Ovary (tissue), 10 donors: ENCODE measurements at places on chromosomes 12 and 14.

DNA sequence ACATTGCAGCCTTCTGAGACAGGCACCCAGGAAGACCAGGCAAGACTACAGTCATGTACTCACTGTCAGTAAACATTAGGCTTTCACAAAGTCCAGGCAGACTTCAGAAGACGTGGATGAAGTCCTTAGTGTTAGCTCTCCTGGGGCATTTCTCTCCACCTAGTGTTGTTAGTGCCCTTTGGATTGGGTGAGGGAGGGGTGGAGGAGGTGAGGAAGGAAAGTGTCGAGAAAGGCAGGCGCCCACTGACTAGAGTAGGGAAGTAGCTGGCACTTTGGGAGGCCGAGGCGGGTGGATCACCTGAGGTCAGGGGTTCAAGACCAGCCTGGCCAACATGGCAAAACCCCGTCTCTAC, 20.2 kb downstream of the TMEM229B start:
- DNase-seq: no peak

- no peak for DNase-seq
Measured at GRCh38 chr12:43878050-43878449, 42.2 kb downstream of the TMEM117 start.

GRCh38 chr14:87108726-87109125, 884.3 kb downstream of the GALC start:
- no peak for DNase-seq

GRCh38 chr12:114167431-114167830, 201.3 kb upstream of the RBM19 start:
- no peak for DNase-seq

DNA sequence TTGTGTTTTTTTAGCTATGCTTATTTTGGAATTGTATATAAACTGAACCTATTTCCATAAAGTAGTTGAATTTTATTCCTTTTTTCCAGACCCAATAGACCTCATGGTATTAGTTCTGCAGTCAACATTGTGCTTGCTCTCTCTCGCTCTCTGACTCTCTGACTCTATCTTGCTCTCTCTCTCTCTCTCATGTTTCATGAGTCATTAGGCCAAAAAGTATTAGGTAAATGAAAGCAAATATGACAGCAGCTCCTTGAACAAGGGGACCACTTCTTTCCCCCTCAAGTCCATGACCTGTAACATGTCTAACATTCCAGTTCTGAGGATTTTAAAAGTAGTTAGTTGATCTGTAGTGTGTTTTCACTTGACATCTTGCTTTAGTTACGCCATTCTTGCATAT, 14.0 kb upstream of the C12orf71 start:
- DNase-seq: no peak

DNA sequence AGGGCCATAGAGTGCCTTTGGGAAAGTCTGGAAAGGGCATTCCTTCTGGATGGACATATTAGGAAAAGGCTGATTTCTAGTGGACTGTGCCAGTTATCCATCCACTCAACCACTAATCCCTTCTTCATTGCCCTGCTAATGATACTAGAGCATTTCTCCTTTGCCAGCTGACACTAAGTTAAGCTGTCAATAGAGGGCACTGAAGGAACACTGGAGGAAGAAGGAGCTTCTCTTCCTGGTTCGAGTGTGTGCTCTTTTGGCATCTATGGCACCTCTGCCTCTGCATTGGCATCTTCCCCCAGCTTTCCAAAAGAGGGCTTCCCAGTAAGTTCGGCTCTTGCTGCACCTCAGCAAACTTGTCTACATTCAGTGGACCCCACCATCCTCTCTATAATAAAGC, 165.4 kb downstream of the DERA start:
- no peak for DNase-seq

GRCh38 chr12:110850762-110851161, 4.0 kb downstream of the CCDC63 start:
- no peak for DNase-seq

GRCh38 chr12:21169878-21170472, 39.0 kb downstream of the SLCO1B1 start:
- DNase-seq: no peak
